HEK293T (cell line): ENCODE measurements at places on chromosomes 1 and 21.
A peak's percentile ranks its signal among the peaks of the same experiment; 100 is the strongest.

GRCh38 chr1:111127923-111128643, 11.8 kb downstream of the DRAM2 start:
- DNase-seq = no peak

DNA sequence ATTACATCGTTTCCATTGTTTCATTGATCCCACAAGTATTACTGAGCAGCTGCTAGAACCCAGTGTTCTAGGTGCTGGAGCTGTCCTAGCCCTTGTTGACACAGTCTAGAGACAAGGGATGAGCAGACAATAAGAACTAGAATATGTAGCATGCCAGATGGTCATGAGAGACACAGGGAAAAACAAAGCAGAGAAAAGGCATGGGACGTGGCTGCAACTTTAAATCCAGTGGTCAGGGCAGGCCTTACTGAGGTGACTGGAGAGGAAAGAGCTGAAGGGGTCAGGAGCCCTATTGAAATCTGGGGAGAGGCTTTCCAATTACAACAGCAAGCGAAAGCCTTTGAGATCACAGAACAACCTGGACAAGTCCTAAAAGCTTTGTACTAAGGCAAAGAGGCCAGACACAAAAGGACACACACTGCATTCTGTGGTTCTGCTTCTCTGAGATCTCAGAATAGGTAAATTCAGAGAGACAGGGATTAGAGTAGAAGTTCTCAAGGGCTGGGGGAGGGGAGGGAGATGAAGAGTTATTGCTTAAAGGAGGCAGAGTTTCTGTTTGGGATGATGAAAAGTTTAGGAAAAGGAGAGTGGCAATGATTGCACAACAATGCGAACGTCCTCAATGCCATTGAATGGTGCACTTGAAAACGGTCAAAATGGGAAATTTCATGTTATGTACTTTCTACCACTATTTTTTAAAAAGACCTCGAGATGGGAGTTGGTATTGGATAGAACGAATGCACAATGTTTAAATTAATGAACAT, 467.4 kb upstream of the VAMP3 start:
- no peak for DNase-seq

- no peak for DNase-seq
Measured at GRCh38 chr21:40516335-40516734, 330.6 kb downstream of the DSCAM start.

GRCh38 chr1:209203533-209203895, 380.0 kb upstream of the CAMK1G start:
- DNase-seq = no peak

GRCh38 chr1:8293118-8293517, 24.8 kb upstream of the SLC45A1 start:
- DNase-seq = no peak

GRCh38 chr1:29331729-29332128, 95.4 kb downstream of the PTPRU start:
- no peak for DNase-seq

DNA sequence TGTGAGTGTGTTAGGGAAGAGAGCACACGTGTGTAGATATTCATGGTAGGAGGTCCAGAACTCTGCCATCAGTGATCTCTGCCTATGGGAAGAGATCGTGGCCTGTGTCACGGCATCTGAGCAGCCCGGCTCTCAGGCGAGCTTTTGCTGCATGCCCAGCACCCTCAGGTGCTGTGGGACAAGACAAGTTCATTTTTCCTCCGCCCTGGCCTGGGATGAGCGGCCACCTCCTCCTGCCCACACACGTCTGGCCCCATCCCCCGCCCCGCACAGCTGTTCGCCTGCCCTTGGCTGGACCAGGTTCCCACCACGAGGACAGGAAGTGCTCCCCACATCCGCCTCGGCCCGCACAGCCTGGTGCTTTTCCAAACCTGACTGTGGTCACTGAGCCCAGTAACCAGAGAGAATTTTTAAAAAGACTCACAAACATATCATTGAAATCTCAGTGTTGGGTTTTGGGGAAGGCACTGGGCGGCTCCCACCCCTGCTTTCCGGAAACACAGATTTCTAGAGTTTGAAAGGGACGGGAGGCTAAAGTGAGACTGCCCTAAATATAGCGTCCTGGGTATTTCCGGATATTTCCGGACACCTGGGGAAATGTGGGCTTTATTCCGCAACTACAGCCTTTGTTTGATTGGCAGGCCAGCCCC, 18.0 kb downstream of the BMP8A start:
- DNase-seq = no peak

DNA sequence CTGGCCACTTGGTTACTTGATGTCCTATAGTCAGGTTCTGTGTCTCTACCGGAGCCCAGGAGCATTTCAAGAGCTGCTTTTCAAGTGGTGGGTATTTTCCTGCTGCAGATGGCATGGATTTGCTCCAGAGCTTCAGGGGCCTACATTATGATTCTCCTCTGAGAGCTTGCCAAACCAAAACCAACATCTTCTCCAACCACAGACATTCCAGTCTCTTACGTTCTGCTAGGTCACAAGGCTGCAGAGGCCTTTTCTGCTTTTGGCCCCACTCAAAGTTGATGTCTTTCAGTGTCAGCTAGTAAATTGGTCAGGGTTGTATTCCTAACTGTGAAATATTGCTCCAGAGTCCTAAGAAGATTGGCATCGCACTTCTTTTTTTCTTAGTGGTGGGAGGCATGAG, 14.7 kb upstream of the AQP10 start:
- no peak for DNase-seq

GRCh38 chr1:240831191-240831631, 219.3 kb upstream of the GREM2 start:
- DNase-seq = no peak

DNA sequence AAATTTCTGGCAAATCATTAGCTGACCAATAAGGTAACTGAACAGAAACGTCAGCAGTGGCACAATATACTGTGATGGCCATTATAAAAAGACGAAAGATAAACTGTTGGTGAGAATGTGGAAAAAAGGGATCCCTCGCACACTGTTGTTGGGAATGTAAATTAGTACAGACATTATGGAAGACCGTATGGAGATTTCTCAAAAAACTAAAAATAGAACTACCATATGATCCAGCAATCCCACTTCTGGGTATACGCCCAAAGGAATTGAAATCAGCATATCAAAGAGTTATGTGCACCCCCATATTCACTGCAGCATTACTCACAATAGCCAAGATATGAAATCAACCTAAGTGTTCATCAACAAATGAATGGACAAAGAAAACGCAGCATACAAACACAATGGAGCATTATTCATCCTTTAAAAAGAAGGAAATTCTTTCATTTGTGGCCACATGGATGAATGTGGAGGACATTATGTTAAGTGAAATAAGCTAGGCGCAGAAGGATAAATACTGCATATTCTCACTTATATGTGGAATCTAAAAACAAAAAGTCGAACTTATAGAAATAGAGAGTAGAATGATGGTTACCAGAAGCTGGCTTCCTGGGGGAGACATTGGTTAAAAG, 257.7 kb downstream of the RHOU start:
- DNase-seq = no peak

DNA sequence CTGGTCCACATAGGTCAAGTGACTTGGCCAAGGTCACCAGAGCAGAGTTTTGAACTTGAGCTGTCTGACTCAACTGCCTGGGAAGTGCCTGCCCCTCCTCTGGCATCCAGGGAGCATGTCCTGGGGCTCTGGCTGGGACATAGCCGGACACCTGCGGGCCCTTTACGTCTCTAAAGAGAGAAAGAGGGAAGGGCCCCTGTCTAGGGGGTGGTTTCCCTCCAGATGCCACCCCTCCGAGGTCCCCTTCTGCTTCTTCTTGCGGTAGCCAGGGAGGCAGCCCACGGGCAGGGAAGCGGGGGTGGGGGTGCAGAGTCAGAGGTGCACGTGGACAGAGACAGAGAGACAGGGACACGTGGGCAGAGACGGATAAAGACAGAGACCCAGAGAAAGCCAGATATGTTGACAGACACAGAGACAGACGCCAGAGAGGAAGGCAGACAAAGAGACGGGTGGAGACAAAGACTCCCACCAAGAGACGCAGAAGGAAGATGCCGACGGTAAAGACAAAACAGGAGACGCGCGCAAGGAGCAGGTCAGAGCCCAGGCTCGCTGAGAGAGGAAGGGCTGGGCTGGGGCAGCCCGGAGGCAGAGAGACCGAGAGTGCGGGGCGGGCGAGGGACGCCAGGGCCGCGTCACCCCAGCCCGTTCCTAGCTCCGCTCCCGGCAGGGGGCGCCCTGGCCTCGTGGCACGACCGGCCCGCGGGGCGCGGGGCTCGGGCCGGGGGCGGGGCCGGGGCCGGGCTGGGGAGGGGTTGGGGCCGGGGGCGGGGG, 458 bp upstream of the ALPL start:
- peak; percentile 91 for DNase-seq

- no peak for DNase-seq
Measured at GRCh38 chr1:193730017-193730416, 543.6 kb upstream of the B3GALT2 start.

DNA sequence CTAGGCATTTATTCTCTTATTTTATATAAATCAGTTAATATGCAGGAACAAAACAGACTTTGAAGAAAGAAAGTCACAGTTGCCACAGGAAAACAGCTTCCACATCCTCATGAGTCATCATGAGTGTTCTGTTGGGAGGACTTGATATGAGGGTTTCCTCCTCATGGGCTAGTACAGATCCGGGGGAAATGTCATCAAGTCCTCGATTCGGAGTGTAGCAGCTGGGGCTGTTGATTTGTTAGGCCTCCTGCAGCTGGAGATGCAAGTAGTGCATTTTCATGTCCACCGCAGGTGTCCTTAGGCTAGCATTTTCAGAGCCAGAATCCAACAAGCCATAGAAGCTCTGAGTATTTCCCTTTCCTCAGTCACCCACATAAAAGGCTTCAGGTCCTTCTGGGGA, 36.7 kb downstream of the ADAM30 start:
- DNase-seq = no peak

DNA sequence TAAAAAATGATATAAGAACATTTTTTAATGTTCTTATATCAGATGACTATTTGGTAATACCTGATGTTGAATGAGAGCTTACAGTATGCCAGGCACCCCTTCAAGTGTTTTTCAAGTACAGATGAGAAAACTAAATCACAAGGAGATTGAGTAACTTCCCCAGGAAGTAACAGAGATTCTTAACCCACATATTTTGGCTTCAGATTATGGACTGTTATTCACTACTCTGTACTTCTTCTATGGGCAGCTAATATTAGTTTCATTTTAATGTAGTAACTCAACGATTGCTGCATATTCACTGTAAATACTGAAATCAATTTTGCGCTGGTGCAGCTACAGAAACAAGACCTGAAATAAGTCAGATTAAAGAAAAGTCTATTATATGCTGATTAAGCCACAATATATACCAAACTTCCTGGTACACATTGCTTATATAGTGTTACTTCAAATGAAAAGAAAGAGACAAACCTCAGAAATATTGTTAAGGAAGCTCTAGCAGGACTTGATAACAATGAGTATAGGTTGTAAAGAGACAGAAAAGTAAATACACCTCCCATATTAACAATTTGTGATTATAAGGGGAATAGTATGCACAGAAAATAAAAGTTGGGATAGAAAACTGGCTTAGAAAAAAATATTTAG, 19.7 kb downstream of the DPYD start:
- DNase-seq = no peak

- DNase-seq = no peak
Measured at GRCh38 chr1:222310836-222311235, 237.1 kb downstream of the HHIPL2 start.

DNA sequence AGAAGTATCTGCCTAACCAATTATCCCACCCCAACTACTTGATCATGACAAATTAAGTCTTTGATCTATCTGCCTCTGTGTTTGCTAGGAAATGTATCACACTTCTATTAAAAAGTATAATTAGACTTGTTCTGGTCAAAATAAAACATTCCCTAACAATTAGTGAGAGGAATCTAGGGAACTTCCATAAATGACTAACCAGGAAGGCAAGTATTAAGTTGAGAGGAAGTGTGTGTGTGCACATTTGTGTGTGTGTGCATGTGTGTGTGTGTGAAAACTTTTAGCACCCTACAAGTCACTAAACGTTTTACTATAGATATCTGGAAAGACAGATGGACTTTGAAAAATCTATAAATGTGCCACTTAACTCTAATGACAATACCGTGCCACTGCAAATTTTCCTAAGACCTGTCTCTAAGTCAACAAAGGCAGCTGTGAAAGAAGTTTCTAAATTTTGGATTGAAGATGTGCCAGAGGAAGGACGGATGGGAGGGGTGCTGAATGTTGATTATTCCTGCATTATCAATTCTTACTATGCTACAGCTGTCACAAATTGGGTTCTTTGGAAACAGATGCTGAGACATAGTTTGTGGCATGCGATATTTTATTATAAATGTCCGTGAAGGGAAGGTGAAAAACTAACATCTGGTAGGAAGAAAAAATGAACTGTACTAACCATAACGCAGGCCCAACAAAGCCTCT, 567.1 kb downstream of the PTPRC start:
- no peak for DNase-seq

DNA sequence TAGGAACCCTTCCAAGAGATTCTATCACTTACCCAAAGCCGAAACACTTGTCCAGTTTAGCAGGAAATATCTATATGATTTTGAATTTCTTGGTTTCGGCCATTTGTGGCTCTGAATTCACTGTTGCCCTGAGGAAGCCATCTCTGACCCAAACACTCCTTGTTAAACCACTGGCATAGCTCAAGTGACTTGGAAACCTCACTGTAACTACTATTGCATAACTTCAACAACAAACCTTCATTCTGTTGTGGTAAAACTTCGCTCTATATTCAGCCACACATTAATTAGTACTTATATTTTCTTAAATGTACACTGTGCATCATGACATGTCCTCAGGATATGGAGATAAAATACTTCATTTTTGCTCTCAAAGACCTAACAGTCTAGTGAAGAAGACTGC, 63.2 kb downstream of the ST6GALNAC3 start:
- no peak for DNase-seq

DNA sequence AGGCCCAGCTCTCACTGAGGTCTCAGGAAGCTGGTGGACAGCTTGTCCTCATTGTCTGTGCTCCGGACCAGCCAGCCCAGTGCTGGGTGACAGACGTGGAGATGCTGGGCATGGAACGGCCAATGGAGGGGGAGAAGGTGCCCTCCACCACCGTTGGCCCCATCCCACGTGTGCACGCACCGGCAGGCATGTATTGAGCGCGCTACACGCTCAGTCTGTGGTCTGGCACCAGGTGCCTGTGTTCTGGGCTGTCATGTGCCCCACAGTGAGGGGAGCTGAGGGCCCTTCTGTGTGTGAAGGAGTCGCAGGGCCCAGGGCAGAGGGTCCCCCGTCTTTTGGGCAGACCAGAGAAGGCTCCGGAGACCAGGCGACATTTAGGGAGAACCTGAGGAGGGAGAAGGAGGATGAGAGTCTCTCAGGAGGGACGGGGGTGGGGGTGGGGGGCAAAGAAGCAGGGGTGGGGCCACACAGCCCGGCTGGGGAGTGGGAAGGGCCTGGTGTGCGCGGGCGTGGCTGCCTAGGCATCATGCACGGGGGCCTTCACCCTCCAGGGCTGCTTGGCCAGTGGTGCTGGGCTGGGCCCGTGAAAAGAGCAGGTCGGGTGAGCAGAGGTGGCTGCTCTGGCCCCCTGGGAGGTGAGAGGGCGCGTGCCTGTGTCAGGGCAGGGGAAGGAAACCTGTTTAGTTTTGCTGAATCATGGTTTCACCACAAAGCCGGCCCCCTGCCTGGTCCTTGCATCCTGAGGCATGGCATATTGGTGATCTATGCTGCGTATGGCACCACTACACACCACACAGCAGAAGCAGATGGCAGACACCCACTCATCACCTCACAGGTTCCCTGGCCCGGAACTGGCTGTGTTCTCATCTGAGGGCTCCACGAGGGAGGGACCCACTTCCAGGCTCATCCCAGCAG, 86.7 kb upstream of the TTC34 start:
- no peak for DNase-seq
